ENCODE measurements at places on chromosomes 11 and 22. TPM values are rescaled to one million over a fixed set of nuclear protein-coding genes. Genes with fewer than 3 reads are reported as not detected.
A peak's percentile ranks its signal among the peaks of the same experiment; 100 is the strongest.

GRCh38 chr22:33057363-33057995 is 702 bp downstream of the SYN3 start:
- H3K4me3 ChIP-seq = peak overlapping the region; percentile 24
- DNase-seq = no peak
- H3K27ac ChIP-seq = no peak overlapping the region
- no peaks in the 10 kb centered on the region for H3K36me3 ChIP-seq
- peaks cover 4% of the 10 kb centered on the region for H3K27me3 ChIP-seq

GRCh38 chr11:130462101-130462885 is 13.8 kb downstream of the ADAMTS15 start:
- no peak for DNase-seq
- H3K27ac ChIP-seq = no peak overlapping the region
- H3K4me3 ChIP-seq = no peak overlapping the region
- H3K36me3 ChIP-seq = no peaks in the 10 kb centered on the region
- no peaks in the 10 kb centered on the region for H3K27me3 ChIP-seq
- no peaks in the 10 kb centered on the region for H3K4me1 ChIP-seq

DNA sequence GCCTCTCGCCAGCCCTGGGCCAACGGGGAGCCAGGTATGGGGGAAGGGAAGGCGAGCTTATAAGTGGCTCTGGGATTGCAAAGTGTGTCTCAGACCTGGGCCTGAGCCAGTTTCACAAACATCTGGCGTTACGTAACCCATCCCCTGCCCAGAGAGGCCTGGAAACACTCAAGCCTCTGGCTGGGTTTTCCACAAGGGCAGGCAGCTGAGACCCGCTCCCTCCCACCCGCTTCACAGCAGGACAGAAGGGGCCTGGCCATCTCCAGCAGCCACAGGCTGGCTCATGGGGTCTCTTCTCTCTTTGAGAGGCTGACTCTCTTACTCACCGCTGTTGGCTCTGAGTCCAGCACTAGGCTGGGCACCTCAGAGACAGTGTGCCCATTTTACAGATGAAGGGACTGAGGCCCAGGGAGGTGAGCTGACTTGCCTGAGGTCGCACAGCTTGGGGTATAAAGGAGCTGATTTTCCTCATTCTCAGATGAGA is 44.5 kb downstream of the TRIOBP start:
- H3K27ac ChIP-seq = no peak overlapping the region
- DNase-seq = no peak
- H3K4me3 ChIP-seq = no peak overlapping the region
- H3K36me3 ChIP-seq = no peaks in the 10 kb centered on the region
- no peaks in the 10 kb centered on the region for H3K27me3 ChIP-seq
- peaks cover 4% of the 10 kb centered on the region for H3K4me1 ChIP-seq

The CCDC87 gene
- total RNA-seq = 3.8 TPM

GRCh38 chr11:64334764-64335735 is 5.0 kb upstream of the CCDC88B start:
- no peaks in the 10 kb centered on the region for H3K27me3 ChIP-seq
- H3K36me3 ChIP-seq = no peaks in the 10 kb centered on the region
- H3K27ac ChIP-seq = no peak overlapping the region
- no peak for DNase-seq
- H3K4me3 ChIP-seq = no peak overlapping the region
- no peaks in the 10 kb centered on the region for H3K4me1 ChIP-seq
